ENCODE measurements at places on chromosomes 12 and 14.

DNA sequence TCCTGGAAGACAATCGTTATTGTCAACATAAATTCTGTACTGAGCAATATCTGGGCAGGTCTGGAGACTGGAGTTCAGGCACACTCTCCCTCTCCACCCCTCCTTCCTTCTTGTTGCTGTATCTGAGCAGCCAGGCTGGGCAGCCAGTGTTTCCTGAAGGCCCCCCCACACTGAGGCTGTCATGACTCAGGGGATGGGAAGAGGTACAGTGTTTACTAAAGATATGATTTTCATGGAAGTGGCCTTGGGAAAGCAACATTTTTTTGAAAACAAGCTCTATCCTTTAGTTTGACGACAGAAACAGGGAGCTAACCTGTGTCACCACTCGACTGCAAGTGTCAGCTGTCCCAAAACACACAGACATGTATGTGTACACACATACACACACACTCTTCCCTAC lies 1485.4 kb upstream of the TMEM132C start:
- DNase-seq, result no peak

DNA sequence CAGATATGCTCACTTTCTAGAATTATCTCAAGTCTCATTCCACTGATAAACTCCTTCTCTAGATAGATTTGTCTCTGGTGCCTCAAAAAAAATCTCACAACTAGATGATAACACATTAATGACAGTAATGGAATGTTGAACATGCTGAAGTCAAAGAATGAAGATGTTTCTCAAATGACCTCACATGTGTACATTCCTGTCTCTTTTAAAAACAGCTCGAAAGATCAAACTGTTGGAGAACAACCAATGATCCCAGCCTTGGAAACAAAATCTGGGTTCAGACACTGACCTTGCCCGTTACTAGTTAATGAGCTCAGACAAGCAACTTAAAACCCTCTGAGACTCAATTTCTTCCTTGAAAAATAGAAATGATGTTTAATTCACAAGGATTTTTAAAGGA lies 44.7 kb upstream of the KCNJ8 start:
- DNase-seq, result no peak

GRCh38 chr14:37595809-37596621 lies 586 bp downstream of the TTC6 start:
- DNase-seq, result no peak

- no peak for DNase-seq
Measured at GRCh38 chr12:53060721-53061276, 10.9 kb downstream of the TNS2 start.

GRCh38 chr12:108196921-108197320 lies 67.8 kb downstream of the WSCD2 start:
- DNase-seq, result no peak

GRCh38 chr14:30185832-30186231 lies 258.2 kb upstream of the PRKD1 start:
- no peak for DNase-seq

- DNase-seq, result no peak
Measured at GRCh38 chr14:58731465-58732293, 93.9 kb downstream of the DACT1 start.

DNA sequence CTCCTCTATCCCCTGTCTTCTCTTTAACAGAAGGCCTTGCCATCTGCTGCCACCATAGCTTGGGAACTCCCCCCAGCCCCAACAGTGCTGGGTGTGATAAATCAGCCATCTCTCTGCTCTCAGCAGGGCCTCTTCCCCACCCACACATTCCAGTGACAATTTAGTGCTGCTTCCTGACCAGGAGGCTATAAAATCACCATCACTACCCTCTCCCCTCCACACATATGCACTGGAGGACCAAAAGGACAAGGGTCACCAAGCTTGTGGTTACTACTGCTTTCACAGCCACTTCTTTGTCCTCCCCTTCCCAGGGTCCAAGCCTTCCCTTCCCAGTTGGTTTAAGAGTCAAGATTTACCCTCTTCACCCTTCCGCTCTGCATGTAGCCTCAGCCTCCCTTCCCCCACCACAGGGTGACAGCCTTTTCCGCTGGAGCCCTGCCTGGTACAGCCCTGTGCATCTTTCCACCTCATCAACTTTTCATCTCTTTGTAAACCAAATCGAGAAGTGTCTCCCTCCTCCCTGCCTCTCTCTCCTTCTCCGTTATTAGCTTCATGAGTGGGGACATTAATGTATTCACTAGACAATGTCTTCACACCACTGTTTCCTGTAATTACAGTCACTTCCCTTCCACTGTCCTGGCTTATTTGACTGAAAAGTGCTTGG lies 9.4 kb downstream of the PSMB5 start:
- no peak for DNase-seq

DNA sequence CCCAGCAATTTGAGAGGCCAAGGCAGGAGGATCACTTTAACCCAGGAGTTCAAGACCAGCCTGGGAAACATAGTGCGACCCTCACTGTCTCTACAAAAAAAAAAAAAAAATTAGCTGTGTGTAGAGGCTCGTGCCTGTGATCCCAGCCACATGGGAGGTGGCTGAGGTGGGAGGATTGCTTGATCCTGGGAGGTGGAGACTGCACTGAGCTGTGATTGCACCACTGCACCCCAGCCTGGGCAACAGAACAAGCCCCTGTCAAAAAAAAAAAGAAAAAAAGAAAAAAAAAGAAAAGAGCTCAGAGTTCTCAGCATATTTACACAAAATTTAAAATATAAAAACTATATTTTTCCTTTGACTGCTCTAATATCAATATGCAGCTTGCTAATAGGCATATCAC lies 260.8 kb downstream of the SYT1 start:
- DNase-seq, result no peak

- no peak for DNase-seq
Measured at GRCh38 chr12:57518920-57519795, 1.2 kb downstream of the DDIT3 start.

DNA sequence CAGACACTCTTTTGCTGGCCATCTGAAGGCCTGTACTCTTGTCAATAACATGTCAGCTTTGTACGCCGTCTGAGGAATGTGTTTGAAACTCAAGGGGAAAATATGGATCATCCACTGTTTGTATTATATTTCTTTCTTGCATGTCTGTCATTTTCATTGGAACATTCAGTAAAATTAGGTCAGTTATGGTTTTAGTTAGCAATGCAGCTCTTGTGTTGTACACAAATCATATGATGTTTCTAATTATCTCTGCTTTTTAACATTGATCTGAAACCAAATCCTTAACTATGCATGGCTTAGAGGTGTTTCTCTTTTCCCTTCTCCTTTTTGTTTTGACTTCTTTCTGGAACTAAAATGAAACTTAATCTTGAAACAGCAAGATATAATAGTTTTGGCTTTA lies 333.6 kb upstream of the PRICKLE1 start:
- no peak for DNase-seq

DNA sequence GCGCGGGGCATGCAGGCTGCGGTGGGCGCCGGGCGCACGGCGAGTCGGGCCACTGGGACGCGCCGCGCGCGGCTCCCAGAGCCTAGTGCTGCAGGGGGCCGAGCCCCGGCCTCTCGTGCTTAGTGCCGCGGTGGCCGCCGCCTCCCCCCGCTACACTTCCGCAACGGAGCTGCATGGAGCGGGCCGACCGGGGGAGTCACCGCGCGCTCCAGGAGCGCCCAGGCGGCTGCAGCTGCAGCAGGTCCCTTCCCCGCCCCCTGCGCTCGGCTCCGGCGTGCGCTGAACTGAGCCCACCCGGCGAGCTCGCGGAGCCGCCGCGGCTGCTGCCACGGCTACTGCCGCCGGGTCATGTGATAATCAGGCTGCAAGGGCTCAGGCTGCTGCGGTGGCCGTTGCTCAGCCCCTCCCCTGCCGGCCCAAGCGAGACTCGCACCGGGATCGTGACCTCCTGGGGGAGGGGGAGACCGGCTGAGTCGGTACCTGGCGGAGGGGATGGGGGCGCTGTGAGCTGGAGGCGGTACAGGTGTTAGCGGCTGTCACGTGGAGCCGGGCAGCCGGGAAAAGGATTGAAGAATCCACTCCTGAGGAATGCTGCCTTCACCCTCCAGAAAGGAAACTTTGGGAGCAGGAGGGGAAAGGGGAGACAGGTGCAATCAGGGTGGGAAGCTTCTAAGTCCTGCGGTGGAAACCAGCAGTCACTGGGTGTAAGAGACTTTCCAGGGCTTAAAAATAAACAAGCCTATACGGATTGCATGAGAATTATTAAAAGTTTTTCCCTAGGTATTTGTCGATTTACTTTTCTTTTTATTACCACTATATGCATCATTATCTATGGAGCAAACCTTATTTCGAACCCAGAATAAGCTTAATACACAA lies at the start of gene PPM1H:
TSS of gene PPM1H (minus strand) at position 352 of the 876 bp plus-strand sequence. CDS start 414 bp downstream, outside the sequence.
- peak; percentile 86 for DNase-seq
